ENCODE measurements at places on chromosomes 7 and 10. TPM values are rescaled to one million over a fixed set of nuclear protein-coding genes. Genes with fewer than 3 reads are reported as not detected.

GRCh38 chr7:2863461-2864066, 19.5 kb upstream of the GNA12 start:
- DNase-seq, result peak; percentile 84

- DNase-seq, result no peak
Measured at GRCh38 chr7:80392229-80393169, 119.4 kb downstream of the GNAT3 start.

DNA sequence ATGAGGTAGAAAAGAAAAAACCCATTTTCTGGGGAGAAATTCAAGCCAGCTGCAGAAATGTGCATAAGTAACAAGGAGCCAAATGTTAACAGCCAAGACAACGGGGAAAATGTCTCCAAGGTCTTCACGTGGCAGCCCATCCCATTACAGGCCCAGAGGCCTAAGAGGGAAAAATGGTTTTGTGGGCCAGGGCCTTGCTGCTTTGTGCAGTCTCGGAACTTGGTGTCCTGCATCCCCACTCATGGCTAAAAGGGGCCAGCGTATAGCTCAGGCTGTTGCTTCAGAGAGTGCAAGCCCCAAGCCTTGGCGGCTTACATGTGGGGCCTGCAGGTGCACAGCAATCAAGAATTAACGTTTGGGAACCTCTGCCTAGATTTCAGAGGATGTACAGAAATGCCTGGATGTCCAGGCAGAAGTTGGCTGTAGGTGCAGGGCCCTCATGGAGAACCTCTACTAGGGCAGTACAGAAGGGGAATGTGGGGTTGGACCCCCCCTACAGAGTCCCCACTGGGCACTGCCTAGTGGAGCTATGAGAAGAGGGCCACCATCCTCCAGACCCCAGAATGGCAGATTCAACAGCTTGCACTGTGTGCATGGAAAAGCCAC, 9.0 kb downstream of the ORC5 start:
- DNase-seq, result no peak

GRCh38 chr7:138257459-138258196, 181.4 kb downstream of the AKR1D1 start:
- peak; percentile 35 for DNase-seq

- DNase-seq, result no peak
Measured at GRCh38 chr7:15046861-15047260, 144.3 kb upstream of the DGKB start.

The NFKB2 gene
- 17.2 TPM for total RNA-seq

DNA sequence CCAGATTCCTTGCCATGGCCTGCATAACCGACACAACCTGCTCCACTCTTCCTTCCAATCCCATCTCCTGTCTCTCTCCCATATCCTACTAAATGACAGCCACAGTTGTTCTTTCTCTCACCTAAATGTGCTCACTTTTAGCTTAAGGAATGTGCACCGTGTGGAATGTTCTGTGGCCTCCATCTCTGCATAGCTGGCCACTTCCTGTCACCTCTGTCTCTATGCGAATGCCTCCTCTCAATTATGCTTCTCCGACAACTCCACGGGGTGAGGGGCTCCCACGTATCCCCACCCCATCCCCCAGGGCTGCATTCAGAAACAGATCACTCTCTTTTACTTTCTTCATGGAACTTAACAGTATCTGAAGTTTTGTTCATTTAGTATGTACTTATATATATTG, 110.7 kb downstream of the RAB18 start:
- no peak for DNase-seq

The WNT8B gene
- not detected for total RNA-seq

The EXOC4 gene
- total RNA-seq, result 103 TPM

The LGI1 gene
- not detected for total RNA-seq

GRCh38 chr10:70441161-70441894, at the start of gene NODAL:
TSS of gene NODAL (minus strand) at chr10:70441681. CDS start at chr10:70441667, 14 bp downstream.
- no peak for DNase-seq

The SMKR1 gene
- total RNA-seq, result 0.63 TPM

DNA sequence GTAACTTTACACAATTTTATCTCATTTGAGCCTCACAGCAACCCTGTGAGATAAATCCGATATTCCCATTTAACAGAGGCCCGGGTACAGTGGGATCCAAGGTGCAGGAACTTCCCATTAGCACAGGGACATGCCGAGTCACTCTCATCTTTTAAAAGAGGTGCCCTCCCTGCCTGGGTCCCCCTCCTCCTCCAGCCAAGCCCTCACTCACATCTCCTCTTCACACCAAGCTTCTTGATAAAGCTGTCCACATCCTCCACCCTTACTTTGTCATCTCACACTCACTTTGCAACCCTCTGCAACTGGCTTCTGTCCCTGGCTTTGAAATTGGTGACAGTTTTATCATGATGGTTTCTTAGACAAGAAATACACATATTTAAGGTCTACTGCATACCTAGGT, 144.6 kb upstream of the RHEB start:
- no peak for DNase-seq
